ENCODE measurements at places on chromosomes 13 and 19. TPM values are rescaled to one million over a fixed set of nuclear protein-coding genes. Genes with fewer than 3 reads are reported as not detected.

DNA sequence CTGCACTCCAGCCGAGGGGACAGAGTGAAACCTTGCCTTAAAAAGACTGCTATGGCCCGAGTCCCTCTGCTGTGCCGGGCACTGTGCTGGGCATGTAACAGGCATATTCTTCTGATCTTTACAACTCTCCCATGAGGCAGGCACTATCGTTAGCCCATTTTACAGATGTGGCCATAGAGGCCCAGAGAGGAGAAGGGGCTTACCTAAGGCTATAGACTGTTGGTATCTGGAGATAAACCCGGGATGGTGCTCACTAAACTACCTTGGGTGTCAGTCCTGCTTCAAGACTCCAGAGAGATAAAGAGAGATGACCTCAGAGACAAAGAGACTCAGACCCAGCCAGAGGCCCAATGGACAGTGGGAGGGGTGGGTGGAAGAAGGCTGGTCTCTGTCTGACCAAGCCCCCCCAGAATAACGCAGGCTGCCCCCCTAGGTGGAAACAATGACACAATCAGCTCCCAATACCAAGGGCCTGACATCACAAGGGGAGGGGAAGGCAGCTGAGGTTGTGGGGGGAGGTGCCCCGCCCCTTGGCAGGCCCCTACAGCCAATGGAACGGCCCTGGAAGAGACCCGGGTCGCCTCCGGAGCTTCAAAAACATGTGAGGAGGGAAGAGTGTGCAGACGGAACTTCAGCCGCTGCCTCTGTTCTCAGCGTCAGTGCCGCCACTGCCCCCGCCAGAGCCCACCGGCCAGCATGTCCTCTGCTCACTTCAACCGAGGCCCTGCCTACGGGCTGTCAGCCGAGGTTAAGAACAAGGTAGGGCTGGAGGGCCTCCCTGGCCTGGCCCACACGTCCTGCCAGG lies at the start of gene CNN1:
Gene CNN1 (plus strand): TSS at position 620 of the 805 bp plus-strand sequence. CDS start 77 bp downstream, at position 697.
- DNase-seq = peak; percentile 89

DNA sequence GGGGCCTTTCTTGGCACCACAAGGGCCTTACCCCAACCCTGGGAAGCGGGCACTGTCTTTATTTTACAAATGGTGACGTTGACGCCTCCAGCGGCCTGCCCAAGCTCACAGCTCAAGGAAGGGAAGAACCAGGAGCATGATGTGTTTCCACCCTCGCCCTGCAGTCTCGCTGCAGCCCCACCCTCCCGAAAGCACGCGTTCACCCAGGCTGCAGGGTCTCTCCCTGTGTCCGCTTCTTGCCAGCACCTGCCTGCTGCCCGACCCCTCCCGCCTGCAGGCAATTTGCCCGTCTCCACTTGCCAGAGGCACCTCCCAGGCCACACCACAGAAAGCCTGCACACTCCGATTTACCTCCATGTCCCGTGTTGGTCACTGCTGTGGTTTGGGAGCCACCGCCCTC lies 76.6 kb downstream of the SLC15A1 start:
- DNase-seq = no peak

GRCh38 chr13:29957320-29957719 lies 106.9 kb upstream of the UBL3 start:
- DNase-seq = no peak

DNA sequence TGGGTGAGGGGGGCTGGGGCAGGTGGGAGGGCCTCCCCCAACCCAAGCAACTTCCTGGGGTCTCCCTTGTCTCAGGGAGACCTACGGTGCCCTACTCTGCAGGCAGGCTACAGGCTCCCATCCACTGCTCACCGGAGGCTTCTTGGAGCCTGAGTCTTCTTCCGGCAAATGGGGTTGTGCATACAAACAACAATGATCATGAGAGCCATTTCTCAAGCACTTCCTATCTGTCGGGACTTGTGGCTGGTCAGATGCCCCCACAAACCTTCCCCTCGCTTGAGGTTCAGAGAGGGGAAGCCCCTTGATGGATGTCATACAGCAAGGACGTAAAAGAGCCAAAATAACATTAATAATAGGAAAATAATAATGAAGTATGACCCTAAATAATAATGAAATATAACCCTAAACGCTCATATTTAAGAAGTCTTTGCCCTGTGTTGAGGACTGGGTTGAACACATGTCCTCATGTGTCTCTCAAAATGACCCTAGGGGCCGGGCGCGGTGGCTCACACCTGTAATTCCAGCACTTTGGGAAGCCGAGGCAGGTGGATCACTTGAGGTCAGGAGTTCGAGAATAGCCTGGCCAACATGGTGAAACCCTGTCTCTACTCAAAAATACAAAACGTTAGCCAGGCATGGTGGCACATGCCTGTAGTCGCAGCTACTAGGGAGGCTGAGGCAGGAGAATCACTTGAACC lies 727 bp downstream of the CD37 start:
- DNase-seq = no peak

- no peak for DNase-seq
Measured at GRCh38 chr13:40974460-40975407, 44.4 kb downstream of the ELF1 start.

The ATP4B gene
- not detected for total RNA-seq

The EVI5L gene
- total RNA-seq = 18.0 TPM

The OR10H1 gene
- total RNA-seq = not detected

Measured in right cardiac atrium (tissue), 5 donors.